ENCODE measurements at places on chromosomes 5 and 9.
A peak's percentile ranks its signal among the peaks of the same experiment; 100 is the strongest.

- DNase-seq: no peak
Measured at GRCh38 chr5:55141945-55142690, 17.9 kb upstream of the GPX8 start.

DNA sequence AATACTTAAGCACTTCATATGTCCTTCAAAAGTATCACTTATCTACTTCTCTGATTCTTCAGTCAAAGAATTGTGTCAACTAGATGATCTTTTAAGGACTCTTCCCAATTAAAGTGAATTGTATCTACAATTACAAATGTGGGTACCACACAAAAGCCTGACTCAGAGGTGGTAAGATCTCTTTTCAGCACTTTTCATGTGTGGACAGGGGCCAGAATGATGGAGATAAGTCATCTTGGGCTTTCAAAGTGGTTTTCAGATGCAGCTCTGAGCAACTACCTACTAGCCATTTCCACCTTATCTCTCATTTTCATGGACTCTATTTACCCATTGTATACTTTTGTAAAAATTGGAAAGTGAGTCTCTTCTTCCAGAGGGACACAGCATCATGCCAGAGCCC, 8.4 kb downstream of the COX7C start:
- DNase-seq: no peak

DNA sequence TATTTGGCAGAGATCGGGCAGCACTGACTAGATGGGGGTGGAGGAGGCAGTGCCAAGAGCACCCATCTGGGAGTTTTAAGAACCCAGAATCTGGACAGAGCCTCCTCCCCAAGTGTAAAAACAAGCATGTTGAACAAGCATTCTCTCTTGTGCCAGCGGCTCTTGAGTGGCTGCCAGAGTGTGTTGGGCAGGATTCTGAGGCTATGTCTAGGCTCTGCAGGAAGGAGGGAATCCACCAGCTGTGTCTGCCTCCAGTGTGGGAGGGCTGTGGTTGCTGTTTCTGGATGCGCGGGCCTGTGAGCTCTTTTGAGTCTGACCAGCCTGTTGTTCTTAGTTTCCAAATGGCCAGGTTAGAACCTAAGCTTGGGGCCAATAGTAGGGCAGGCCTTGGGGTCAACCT, 39.8 kb downstream of the HMCN2 start:
- DNase-seq: no peak

DNA sequence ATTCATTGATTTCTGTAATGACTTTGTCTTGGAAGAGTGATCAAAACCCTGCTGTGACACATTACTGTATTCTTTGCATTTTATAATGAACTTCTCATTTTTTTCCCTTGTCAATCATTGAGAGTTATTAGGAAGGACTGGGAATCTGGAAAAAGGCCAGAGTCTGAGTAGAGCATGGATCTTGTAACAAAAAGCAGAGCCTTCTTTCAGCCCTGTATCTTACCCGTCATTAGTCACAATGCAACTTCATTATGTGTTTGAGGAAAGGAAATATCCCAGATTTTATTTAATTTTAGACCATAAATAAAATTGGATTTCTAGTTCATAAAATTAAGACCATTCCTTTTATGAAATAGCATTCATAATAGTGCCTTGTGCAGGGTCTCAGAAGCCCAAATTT, 131.4 kb downstream of the ARHGEF28 start:
- no peak for DNase-seq

DNA sequence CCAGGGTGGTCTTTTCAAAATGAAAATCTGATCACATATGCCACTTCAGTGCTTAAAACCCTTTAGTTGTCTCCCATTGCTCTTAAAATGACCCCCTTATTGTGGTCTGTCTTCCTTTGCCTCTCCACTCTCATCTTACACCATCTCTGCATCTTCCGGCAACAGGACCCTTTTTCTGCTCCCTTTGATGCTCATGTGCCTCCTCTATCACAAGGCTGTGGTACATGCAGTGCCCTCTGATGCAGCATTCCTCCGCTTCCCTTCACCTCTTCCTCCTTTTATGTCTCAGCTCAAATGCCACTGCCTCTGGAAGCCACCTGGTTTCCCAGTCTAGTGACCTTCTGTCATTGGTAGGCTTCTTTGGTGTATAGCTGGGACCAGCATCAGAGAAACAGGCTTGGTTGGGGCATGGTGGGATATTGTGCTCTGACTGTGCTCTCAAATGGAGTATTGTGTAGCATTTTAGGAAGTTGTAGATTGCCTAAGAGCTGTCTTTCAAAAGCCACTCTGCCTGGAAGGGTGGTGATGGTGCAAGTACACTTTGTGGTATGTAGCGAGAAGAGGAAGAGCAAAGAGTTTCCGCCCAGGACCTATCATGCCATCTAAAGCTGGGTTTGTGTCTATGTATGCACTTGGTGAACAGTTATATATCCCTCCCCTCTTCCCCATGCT, 28.1 kb downstream of the ARHGAP26 start:
- DNase-seq: no peak

GRCh38 chr9:1014640-1015039, 35.5 kb upstream of the DMRT2 start:
- DNase-seq: no peak

- DNase-seq: no peak
Measured at GRCh38 chr5:17184588-17184987, 32.8 kb upstream of the BASP1 start.

- no peak for DNase-seq
Measured at GRCh38 chr5:159227452-159227851, 18.1 kb upstream of the RNF145 start.

DNA sequence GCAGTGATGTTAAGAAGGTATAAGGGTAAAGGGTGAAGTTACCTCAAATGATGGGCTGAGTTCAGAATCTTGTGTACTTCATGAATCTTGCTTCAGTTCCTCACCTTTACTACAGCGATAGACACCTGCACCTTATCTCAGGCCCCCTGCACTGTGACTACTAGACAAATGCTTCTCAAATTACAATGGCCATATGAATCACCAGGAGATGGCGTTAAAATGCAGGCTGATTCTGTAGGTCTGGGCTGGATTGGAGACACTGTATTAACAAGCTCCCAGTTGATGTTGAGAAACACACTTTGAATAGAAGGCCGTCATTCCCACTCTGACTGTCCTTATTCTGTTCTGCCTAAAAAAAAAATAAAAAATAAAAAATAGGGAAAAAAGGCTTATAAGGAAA, 29.8 kb downstream of the TARS1 start:
- DNase-seq: peak; percentile 4

DNA sequence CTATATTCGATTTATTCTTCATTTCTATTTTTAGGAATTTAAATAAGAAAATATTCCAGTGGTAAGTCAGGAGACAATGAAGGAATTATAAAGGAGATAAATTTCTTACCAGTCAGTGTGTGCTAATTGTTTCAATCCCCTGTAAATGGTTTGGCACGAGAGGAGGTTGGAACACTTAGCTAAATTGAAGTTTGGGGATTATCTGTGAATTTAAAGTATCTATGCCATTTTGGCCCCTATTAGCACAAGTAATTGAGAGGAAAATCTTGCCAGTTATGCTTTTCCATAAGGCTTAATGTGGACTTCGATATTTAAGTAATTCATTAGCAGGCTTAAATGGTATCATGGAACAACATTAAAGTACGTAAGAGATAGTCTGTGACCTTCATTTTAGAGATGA, 860.8 kb downstream of the PTPRD start:
- no peak for DNase-seq

DNA sequence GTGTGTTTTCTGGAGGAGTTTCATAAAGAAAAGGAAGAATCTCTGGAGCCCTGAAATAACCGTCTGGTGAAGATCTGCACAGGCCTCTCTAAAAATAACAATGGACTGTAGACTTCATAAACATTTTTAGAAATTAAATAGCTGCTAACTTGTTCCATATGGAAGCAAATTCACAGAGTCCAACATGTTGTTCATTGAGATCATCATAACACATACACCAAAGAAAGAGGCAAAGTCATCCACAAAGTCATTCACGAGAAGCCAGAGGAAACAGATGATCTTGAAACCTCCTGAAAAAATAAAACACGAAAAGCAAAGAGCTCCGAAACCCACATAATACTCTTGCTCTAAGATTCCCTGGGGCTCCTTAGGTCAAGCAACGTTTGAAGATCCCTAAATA, 347.8 kb downstream of the EFNA5 start:
- no peak for DNase-seq

GRCh38 chr5:146744068-146744745, 134.3 kb downstream of the PPP2R2B start:
- DNase-seq: peak; percentile 7

GRCh38 chr9:99436616-99437015, 214.5 kb downstream of the SEC61B start:
- no peak for DNase-seq

- DNase-seq: no peak
Measured at GRCh38 chr9:107738789-107739188, 249.2 kb upstream of the KLF4 start.

DNA sequence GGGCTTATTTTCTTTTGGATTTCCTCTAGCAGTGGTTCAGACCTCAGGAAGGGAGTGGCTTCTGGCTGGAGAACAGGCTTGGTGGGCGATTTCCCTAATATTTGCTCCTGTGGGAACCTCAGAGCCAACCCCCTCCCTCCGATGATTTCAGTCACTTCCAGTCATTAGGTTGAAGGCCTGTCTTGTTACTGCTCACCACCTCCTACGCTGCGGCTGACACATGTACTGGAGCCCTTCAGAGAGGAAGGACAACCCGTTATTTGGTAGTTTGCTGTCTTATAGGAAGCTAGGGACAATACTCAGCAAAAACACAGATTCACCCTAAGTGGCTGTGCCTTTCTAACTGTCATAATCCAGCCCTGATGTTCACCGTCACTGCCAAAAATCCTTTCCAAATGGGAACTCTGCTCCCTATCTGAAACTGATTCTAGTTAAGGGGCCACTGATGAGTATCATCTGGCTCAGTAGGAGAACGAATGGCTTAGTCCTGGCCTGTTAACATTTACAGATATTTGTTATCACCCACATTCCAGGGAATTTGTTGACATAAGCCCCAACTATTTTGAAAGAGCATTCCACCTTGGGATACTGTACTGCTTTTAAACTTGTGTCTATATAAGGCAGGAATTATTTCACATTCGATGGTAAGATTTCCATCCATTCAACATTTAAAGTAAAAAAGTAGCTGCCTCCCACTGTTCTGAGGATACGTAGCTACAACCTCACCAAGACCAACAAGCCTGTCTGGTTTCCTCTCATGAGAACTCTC, 29.3 kb upstream of the ANKH start:
- DNase-seq: peak; percentile 63

DNA sequence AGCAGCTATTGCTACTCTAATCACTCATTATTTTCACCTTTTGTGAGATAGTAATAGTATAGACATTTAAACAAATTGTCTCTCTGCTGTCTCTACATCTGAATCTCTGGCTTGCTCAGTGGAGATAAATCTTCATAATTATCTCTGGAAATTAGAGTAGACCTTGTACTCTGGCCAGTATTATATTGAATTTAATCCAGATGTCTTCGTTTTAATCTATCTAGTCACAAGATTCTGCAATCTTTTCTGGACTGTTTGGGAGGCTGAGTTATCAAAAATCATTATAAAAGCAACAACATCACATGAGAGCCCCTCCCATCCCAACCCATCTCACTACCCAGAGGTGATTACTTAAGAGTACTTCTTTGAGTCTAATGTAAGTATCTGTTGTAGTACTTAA, 19.0 kb downstream of the ARHGAP26 start:
- DNase-seq: no peak

GRCh38 chr9:136225366-136225747, 20.3 kb downstream of the QSOX2 start:
- DNase-seq: no peak

GRCh38 chr9:107707428-107707837, 217.9 kb upstream of the KLF4 start:
- peak; percentile 79 for DNase-seq

DNA sequence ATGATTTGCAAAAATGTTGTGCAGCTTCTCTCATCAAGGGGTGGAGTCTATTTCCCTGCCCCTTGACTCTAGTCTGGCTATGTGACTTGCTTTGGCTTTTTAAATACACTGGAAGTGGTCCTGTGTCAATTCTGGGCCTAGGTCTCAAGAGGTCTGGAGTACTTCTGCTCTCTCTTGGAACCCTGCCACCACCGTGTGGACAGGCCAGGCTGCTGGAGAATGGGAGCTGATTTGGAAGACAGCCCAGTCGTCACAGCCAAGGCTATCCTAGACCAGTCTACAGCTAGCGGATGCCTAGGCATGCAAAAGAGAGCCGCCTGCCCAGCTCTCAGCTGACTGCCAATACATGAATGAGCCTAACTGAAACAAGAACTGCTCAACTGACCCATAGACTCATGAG, 56.7 kb upstream of the CLINT1 start:
- no peak for DNase-seq

GRCh38 chr5:127386557-127386956, 96.0 kb downstream of the MEGF10 start:
- DNase-seq: peak; percentile 60
